A549 (cell line): ENCODE measurements at places on chromosomes 3 and 15.

DNA sequence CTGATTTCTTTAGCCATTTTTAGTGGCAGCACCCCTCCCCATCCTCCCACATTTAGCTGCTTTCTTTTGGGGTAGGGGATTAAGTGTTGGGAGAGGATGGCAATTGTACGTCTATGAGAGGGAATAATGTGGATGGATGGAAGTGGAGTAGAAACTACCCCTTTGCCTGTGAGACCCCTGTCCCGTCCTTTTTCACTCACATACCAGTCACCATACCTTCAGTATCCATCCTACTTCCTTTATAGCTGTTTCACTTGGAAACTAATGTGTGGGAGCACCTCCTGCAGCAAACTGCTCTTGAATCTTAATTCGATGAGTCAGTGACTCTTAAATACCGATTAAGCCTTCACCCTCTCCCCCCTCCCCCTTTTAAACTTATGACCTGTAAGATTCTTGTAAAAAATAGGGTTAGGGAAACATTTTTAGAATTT, 730 bp downstream of the SPRED1 start:
- DNase-seq, result no peak

GRCh38 chr3:171876680-171877147, 33.6 kb downstream of the TMEM212 start:
- peak; percentile 20 for DNase-seq

GRCh38 chr3:182478369-182478768, 314.9 kb upstream of the ATP11B start:
- no peak for DNase-seq

DNA sequence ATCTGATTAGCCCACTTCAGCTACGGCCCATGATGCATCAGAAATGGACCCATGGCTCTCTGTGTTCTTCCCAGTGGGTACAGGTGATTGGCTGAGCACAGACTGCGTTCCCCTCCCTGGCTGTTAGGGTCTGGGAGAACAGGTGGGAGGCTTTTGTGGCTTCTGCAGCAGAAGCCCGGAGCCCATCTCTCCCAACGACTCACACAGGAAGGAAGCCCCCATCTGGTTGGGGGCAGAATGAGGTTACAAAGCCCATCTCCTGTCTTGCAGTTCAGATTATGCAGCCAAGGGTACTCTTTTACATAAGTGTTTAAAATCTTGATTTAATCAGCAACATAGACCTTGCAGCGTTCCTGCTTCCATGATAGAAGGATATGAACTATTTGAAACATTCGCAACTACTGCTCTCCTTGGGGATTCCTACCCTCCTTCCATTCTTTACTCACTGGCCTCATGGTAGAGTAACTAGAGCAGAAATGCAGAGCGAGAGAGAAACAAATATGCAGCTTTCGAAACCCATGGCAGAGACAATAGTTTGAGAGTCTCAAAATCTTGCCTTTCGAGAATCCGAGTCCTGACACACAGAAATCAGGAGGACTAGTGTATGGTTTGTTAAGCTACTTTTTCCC, 291.3 kb downstream of the TLE3 start:
- DNase-seq, result no peak

DNA sequence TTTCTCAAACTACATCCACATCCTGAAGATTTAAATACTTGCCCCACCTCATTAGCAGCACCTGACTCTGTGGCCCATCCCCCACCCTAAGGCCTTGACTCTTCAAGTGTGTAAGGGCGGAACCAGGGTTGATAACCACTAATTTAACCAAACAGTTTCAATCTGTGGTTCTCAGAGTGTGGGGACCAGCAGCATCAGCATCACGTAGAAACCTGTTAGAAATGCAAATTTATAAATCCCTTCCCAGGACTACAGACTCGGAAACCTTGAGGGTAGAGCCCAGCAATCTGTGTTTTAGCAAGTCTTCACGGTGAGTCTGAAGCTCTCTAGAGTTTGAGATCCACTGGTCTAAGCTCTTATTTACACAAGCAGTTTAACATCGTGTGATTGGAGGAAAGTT, 12.4 kb downstream of the GNB4 start:
- no peak for DNase-seq

DNA sequence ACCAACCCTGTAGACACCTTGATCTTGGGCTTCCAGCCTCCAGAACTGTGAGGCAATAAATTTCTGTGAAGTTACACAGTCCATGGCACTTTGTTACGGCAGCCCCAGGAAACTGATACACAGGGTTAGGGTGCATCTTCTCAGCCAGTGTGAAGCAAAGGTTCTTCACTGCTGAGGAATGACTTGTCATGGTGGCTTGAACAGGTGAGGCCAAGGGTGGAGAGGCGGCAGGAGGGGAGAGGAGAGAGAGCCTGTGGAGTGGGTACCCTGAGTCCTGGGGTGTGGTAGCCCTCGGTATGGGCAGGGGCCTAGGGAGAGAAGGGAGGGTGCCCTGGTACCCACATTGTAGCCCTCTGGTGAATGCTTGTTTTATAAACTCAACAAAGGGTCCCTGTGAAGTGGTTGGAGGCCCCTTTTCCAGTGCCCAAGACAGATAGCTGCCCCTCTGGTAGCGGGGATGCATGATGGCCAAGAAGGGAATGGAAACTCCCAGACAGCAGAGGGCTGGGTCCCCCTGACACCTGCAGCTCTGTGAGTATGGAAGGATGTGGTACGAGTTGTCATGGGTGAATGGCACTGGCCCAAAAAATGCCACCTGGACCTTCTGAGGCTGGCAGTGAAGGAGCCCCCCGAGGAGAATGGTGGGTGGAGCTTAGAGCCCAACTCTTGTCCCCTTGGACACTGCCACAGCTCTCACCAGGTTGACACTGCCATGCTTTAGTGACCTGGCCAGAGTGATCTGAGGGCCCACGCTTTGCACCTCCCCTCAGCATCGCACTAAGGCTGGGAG, 49.6 kb downstream of the SPSB4 start:
- DNase-seq, result no peak

GRCh38 chr3:105715372-105715771, 153.4 kb downstream of the CBLB start:
- peak; percentile 7 for DNase-seq
